Activated naive CD4-positive, alpha-beta T cell (primary cell): ENCODE measurements at places on chromosomes 6 and 20.

- no peak for DNase-seq
Measured at GRCh38 chr20:64153410-64153809, 10.8 kb upstream of the MYT1 start.

- DNase-seq = no peak
Measured at GRCh38 chr6:129607581-129608186, 102.3 kb downstream of the ARHGAP18 start.

- DNase-seq = no peak
Measured at GRCh38 chr20:48630342-48631075, 197.3 kb downstream of the PREX1 start.

GRCh38 chr6:5213836-5214235 lies 46.9 kb downstream of the LYRM4 start:
- no peak for DNase-seq

DNA sequence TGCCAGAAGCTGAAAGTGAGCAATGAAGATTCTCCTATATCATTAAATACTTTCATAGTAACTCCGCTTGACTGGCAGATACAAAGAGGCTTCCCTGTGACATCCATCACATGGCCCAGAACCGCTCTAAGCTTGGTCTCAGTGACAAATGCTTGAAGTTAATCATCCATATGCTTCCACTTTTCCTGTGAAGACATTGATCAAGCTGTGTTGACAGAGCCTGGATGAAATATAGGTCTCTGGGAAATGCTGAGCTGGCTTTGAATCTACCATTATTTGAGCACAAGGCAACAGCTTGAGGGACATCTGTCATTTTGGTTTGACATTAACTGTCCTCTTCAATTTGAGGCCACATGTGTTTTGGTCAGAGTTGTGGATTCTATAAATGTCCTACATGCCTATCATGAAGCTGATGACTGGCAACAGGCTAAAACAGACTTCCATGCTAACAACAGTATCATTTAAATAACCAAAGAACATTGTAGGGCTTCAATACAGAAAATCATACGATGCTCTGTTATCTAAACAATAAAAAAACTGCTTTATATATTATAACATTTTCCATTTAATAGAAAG lies 402.2 kb upstream of the IRAK1BP1 start:
- DNase-seq = no peak

- no peak for DNase-seq
Measured at GRCh38 chr6:109527989-109528388, 45.0 kb upstream of the ZBTB24 start.

DNA sequence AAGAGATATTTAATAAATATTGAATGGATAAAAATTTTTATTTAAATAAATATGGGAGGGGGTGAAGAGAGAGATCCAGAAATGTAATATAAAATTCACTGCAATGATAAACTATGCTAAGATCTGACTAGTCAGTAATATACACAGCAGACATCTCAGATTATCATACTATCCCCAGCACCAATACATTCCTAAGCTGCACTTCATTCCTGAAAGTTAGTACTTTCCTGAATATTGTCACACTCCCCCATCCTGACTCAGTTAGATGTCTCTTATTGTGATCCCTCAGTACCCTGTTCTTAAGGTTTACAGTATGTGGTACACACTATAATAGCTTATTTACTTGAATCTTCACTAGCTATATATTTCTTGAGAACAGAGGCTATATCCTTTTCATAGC lies 88.3 kb upstream of the KCNQ5 start:
- DNase-seq = no peak

GRCh38 chr20:46433051-46433450 lies 26.6 kb upstream of the ELMO2 start:
- DNase-seq = no peak

DNA sequence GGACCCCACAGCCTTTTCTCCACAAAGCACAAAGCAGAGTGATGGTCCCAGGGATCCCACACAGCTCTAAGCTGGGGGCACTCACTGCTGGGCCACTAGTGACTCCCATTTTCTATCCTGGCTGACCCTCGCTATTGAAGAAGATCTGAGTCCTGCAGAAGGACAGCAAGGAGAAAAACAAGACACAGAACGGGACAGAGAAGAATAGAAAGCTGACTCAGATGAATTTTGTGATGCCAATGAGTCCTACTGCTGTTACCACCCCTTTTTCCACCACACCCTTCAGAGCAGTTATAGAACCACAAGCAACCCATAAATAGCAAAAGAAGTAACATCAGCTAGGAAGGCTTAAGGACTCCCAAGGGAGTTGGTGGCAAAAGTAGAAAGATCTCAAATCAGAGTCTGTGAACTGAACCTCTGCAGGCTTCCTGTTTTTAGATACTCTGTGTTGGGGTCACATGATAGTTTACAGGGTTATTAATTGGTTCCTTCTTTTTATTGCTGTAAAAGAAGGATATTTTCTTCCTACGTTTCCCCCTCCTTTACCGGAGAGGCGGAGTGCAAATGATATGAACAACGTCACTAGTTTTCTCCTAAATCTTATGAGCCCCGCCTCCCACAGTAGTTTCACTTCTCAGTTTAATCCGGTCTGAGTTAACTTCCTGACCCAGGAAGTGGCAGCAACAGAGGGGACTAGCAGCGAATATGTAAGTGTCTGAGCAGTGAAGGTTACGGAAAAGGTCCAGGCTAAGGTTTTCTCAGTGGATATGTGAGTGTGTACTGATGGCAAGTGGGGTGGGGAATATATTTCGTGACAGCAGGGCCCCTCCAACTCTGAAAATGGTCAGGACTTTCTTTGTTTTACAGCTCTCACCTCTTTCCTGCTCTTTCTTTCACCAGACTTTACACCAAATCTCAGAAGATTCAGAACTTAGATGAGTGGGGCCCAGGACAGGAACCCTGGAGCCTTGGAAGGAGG lies at the start of gene TRIM38:
TRIM38 (plus strand) TSS at position 654 of the 979 bp plus-strand sequence. CDS start 3,721 bp downstream, outside the sequence.
- peak; percentile 28 for DNase-seq

DNA sequence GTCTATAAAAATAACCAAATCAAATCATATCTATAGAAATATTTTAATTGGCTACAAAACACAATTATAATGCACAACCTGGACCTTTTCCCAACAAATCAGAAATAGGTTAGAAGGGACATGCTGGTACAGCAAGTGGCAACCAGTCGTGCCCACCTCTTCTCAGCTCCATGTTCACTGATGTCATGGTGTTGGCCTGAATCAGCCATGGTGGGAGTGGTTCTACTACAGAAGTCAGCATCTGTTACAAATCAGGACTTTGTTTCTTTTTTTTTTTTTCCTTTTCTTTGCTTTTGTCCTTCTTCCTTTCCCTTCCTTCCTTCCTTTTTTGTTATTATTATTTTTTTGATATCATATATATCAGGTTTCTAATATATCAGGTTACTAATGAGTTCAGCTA lies 91.2 kb downstream of the RALGAPA2 start:
- no peak for DNase-seq

- no peak for DNase-seq
Measured at GRCh38 chr6:165820407-165820806, 157.4 kb upstream of the PDE10A start.

- DNase-seq = no peak
Measured at GRCh38 chr6:134436281-134436815, 118.4 kb upstream of the SGK1 start.

- DNase-seq = no peak
Measured at GRCh38 chr6:110699780-110700179, 115.5 kb downstream of the CDK19 start.

GRCh38 chr6:133880896-133881295 lies 8.0 kb upstream of the TCF21 start:
- no peak for DNase-seq

DNA sequence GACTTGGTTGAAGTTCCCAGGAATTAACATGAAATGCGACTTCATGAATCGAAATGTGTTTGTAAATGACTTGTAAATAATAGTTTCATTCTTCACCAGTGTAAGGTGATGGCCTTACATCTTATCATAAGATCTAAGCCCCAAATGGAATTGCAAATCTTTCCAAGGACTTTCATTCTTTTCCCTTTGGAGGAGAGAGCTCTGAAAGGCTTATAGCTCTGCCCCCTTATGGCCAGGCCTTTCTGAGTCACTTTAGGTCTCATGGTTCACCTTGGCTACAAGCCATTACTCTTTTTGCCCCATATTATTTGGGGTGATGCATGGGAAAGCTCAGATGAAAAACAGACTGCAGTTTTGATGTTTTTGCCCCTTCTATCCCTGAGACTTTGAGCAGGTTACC lies 209.1 kb upstream of the BMP2 start:
- no peak for DNase-seq

- no peak for DNase-seq
Measured at GRCh38 chr20:43863821-43864544, 50.7 kb upstream of the TOX2 start.

GRCh38 chr6:31702819-31703716 lies at the start of gene ABHD16A:
ABHD16A (minus strand) TSS chr6:31703324; CDS start chr6:31703281, 43 bp downstream.
- DNase-seq = peak; percentile 94

DNA sequence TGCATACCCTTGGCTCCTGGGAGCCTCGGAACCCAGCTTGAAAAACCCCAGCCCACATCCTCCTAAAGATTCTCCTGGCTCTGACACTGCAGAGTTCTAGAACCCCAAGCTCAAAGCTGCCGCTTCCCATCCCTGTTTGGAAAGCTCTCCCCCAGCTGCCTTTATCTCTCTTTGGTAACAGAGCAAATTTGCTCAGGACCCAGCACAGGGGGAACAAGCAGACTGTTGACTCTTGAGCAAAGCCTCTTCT lies 38.9 kb downstream of the HNF4A start:
- DNase-seq = no peak

- no peak for DNase-seq
Measured at GRCh38 chr20:43755390-43755789, 28.6 kb upstream of the GTSF1L start.

DNA sequence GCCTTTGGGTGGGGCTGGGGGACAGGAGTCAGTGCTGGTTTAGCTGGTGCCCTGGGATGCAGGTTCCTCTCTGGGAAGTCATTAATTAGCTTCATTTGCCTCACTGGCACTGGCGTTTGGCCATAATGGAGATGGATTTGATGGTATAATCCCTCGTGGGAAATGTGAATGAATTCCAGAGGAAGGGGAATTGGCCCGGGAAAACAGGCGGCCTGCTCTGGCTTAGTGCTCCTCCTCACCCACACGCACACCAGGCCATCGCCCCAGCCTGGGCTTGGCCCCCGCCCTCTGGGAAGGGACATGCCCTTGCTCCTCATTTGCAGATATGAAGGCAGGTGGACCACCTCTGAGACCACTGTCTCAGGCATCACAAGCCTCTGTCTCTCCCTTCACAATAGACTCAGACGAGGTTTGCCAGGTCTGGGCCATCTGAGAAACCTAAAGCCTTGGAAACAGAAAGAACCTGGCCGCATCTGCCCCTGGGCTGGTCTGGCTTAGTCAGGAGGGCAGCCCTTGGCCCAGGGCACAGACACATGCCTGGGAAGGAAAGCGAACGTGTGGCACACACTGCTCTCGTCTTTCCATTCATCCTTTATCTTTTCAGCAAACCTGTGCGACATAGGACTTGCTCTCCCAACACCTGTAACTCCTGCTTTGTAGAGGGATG lies 199.2 kb upstream of the CDH4 start:
- no peak for DNase-seq

GRCh38 chr6:125200941-125201340 lies 47.4 kb downstream of the TPD52L1 start:
- DNase-seq = no peak

DNA sequence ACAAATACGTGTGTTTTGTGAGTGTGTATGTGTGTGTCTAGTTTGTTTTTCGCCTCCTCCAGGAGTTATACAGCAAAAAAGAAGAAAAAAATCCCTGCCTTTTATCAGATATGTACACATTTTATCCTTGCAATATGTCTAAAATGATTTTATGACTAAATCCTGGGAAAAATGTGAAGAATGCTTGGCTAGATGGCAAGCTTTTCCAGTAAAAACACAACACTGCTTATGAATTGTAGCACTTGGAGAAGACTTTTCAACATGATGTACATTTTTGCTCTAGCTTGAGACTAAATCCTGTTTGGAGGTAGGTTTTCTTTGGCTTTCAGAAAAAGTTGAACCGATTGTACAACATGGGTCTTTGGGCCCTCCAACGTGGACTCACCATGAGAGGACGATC lies 160.2 kb downstream of the GMPR start:
- DNase-seq = no peak

DNA sequence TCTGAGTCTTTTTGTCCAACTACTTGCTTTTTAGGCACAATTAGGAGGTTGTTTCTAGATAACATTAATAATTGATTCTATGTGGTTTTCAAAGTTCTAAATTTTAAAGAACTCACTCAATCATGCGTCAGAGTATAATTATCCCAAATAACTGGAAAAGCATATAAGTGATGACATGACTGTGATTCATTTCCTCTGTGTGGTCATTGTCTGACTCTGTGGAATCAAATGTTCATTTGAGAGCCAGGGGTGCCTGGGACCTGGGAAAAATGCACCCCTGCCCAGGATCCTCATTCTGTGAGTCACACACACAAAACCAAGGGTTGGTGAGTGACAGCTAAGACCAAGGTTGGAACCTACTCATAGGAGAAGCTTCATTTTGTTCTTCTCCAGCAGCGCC lies 127.1 kb upstream of the MLIP start:
- DNase-seq = no peak

GRCh38 chr6:111899531-111899930 lies 26.3 kb upstream of the FYN start:
- DNase-seq = no peak

GRCh38 chr20:23151008-23151703 lies 65.0 kb upstream of the CD93 start:
- no peak for DNase-seq

DNA sequence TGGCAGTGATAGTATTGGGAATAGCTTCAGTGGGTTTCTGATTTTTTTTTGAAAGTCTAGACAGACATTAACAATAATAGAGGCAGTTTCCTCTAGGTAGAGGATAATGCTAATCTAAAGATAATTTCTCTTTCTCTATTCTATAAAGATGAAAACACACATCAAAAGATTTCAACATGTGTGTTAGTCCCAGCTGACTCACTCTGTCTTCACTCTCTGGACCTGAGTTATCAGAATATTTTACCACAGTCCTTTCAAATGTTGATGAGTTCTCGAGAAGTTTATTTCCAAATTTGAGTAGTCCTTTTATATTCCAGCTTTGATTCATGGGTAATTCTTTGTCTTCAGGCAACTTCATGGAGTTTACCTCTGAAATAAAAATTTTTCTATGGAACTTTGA lies 17.1 kb downstream of the RPRD1B start:
- no peak for DNase-seq

- no peak for DNase-seq
Measured at GRCh38 chr6:43743682-43744381, 26.2 kb upstream of the VEGFA start.

DNA sequence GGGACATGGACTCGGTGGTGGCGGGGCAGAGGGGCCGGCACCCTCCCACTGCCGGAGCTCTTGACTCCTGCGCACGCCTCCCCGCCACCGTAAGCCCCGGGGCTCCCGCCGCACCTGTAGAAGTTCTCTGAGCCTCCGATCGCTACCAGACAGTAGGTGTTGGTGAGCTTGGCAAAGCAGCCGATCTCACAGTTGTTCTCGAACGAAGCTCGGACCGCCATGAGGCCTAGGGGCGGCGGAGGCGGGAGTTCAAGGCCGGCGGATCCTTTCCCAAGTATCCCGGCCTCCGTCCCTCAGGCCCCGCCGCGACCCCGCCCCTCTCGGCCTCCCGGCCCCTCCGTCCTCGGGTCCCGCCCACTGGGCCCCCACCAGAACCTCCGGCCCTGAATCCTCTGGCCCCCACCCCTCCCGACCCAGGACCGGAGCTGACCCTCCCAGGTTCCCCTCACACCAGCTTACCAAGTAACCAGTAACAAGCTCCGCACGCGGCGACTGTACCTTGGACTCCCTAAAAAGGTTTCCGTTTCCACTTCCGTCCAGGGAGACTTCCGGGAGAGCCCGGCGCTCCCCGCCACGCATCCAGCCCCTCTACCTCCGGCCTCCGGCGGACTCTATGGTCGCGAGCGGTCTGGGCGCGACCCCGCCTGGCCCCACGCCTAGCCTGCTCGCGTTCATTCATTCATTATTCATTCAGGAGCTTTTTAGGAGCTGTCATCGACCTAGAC lies at the start of gene EIF6:
EIF6 (minus strand) TSS at position 506 of the 725 bp plus-strand sequence; CDS start at position 221, 285 bp downstream.
- peak; percentile 43 for DNase-seq
